ENCODE measurements at places on chromosomes 13 and 19.

DNA sequence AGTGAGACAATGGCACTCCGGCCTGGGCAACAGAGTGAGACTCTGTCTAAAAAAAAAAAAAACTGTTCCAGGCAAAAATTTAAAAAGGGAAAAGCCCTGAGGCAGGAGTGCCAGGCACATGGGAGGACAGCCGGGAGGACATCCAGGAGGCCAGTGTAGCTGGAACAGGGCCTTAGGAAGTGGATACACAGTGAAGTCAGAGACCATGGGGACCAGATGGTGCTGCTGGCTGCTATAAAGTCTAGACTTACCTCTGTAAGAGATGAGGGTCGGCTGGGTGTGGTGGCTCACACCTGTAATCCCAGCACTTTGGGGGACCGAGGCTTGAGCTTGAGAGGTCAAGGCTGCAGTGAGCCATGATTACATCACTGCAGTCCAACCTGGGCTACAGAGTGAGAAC lies 15.0 kb downstream of the HAS1 start:
- DNase-seq = no peak

- no peak for DNase-seq
These were observed 253.3 kb downstream of the KCNRG start for GRCh38 chr13:50268500-50268899.

DNA sequence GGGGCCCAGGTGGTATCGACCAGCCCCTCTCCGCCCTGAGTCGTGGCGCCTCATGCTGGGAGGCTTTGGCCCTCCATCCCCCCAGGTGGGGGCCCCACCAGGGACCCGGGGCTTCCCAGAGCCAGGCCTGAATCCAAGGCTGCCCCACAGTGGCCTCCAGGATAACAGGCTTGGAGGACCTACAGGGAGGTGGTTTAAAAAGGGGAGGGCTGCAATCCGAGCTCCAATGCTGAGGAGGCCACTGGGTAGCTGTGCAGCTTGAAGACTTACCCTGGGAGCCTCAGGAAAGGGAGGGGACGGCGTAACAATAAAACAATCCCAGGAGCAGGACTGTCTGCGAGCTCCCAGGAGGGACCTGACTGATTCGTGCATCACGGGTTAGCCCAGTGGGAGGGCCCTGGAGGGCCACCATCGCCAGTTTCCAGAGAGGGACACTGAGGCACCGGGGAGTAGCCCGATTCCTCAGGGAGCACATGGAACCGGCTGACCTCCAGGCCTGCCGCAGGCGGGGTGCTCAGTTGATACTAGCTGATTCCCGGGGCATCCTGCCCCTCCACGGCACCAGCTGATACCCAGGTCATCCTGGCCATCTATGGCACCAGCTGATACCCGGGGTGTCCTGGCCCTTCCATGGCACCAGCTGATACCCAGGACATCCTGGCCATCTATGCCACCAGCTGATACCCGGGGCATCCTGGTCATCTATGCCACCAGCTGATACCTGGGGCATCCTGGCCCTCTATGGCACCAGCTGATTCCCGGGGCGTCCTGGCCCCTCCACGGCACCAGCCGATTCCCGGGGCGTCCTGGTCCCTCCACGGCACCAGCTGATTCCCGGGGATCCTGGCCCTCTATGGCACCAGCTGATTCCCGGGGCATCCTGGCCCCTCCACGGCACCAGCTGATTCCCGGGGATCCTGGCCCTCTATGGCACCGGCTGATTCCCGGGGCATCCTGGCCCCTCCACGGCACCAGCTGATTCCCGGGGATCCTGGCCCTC lies 3.7 kb upstream of the C2CD4C start:
- no peak for DNase-seq

- DNase-seq = no peak
These were observed 12.8 kb downstream of the SHC2 start for GRCh38 chr19:447816-448560.

DNA sequence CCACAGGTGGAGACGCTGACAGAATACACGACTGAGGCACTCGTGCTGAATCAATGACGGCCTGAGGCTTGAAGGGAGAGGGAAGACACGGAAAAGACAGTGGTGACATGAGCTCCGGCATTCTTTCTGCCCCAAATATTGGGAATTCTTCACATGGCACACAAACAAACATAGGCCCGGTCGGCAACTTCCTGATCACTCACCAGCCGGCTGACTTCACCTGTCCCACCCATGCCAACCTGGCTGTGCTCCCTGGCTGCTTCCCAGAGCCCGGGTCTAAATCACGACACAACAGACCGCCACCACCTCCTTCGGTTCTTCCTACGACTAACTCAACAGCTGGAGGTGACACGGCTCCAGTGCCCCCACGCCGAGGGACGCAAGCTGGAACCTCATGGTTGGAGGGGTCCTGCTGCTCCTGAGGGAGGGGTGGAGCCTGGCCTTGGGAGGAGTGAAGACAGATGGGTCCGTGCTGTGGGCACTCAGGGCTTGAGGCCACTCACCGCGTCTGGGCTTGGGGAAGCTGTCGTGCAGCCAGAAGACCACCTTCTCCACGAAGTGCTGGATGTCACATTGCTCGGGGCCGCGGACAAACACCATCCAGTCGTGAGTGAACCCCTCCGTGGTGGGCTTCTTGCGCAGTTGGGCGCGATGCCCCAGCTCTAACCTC lies 9.6 kb downstream of the MLLT1 start:
- DNase-seq = no peak

- peak; percentile 46 for DNase-seq
These were observed 362.5 kb downstream of the TDRD3 start for GRCh38 chr13:60759499-60759898.

- DNase-seq = no peak
These were observed 1.7 kb upstream of the CYP4F8 start for GRCh38 chr19:15613338-15613737.

- DNase-seq = peak; percentile 35
These were observed 46.6 kb downstream of the MBNL2 start for GRCh38 chr13:97268772-97269171.

All from endothelial cell (in vitro differentiated cells).